Heart right ventricle (tissue), 16 donors: ENCODE measurements at places on chromosomes 11 and 22. TPM values are rescaled to one million over a fixed set of nuclear protein-coding genes. Genes with fewer than 3 reads are reported as not detected.

GRCh38 chr11:133824593-133824992 lies 20.7 kb downstream of the SPATA19 start:
- no peak for DNase-seq

DNA sequence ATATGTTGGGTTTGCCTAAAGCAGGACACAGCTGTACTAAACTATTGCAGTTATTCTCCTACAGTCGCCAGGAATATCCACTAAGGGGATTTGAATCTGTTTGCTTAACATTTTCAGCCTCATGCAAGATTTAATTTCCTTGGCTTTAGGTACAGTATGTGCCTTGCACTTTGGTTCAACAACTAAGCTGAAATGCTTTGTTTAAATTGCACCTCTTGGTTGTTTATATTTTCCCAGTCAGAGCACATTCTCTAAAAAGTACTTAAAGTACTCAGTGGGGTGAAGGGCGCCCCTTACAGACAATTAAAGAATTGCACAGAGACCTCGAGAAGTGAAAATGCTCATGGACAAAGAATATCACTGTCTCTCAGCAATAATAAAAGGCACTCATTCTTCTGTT lies 107.8 kb upstream of the MTNR1B start:
- DNase-seq = no peak

The DRICH1 gene
- total RNA-seq = not detected

DNA sequence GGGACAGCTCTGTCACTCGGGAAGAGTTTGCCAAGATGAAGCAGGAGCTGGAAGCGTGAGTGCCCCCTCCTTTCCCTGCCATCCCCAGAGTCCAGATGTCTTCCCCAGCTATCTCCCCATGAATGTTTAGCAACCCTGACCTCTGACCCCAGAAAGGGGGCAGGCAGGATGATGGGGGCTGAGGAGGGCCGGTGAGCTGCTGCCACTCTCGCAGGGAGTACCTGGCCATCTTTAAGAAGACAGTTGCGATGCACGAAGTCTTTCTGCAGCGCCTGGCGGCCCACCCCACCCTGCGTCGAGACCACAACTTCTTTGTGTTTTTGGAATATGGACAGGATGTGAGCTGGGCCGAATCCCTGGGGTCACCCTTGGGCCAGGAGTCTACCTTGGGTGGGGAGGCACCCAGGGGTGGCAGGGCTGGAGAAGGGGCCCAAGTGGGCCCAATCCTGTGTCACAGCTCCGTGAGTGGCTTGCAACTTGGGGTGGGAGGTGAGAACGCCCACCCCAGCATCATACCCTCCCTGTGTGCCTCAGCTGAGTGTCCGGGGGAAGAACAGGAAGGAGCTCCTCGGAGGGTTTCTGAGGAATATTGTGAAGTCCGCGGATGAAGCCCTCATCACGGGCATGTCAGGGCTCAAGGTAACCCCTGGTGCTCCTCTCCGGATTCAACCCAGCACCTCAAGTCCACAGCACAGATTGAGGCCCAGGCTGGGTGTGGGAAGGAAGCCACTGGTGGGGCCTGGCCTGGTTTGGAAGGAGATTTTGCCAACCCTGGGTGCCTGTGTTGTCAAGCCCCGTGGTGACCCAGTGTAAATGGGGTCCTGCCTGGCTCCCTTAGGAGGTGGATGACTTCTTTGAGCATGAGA lies 7.5 kb downstream of the CFL1 start:
- DNase-seq = no peak

The VSTM5 gene
- total RNA-seq = 0.10 TPM

The SLC25A1 gene
- 24.9 TPM for total RNA-seq

GRCh38 chr11:62413060-62413696 lies 5.7 kb upstream of the SCGB1A1 start:
- no peak for DNase-seq

- DNase-seq = no peak
These were observed 48.1 kb downstream of the CYTH4 start for GRCh38 chr22:37330200-37331033.

- no peak for DNase-seq
These were observed 6.3 kb upstream of the OSM start for GRCh38 chr22:30272781-30273601.

The SHISA8 gene
- total RNA-seq = 2.0 TPM

DNA sequence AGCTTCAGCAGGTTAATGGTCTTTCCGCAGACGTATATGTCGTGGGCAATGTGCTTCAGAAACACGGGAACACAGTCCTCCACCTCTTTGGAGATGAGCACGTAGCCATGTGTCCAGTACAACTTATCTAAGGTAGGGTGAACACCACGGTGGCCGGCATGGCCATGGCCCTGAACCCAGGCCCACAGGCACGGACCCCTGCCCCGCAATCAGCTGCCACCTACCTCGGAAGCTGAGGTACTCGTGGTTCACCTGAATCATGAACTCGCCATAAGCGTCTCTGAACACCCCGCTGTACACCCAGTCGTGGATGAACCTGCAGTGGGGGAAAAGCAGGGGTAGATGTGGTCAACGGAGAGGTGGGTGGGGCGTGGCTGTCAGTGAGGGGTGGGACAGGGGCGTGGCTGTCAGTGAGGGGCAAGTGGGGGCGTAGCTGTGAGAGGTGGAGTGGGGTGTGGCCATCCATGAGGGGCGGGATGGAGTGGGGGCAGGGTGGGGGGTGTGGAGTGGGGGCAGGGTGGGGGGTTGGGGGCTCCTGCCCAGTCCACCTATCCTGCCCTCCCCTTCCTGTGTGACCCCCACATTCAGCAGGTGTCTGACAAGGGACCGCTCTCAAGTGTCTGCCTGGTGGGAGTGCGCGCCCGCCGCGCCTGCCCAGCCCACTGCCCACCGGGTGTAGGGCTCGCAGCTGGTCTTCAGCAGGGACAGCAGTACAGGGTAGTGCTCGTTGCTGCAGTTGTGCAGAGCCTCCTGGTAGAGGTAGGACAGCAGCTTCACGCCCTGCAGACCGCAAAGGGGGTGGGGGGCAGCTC lies 18.6 kb downstream of the TUBGCP6 start:
- DNase-seq = no peak

The MIAT gene
- total RNA-seq = 0.54 TPM

- no peak for DNase-seq
These were observed 42.5 kb downstream of the C11orf58 start for GRCh38 chr11:16780698-16781550.

GRCh38 chr11:108620958-108621772 lies 27.6 kb upstream of the EXPH5 start:
- no peak for DNase-seq
